ENCODE measurements at places on chromosomes 6 and 20. TPM values are rescaled to one million over a fixed set of nuclear protein-coding genes. Genes with fewer than 3 reads are reported as not detected.

Gene ANKEF1
- 8.6 TPM for total RNA-seq

Gene FAM83B
- 44.0 TPM for total RNA-seq

Gene AHI1
- total RNA-seq = 6.1 TPM

Gene PPP1R3G
- total RNA-seq = 0.04 TPM

Gene TAGAP
- not detected for total RNA-seq

Gene RNF144B
- total RNA-seq = 16.9 TPM

Gene LAMA4
- 1.8 TPM for total RNA-seq

Gene GSTA5
- not detected for total RNA-seq

Gene GSTA3
- not detected for total RNA-seq

Gene SLC12A5
- 0.76 TPM for total RNA-seq

Gene CALHM6
- 2.5 TPM for total RNA-seq

Gene LGSN
- total RNA-seq = not detected

Gene TREM2
- 5.7 TPM for total RNA-seq

Gene OXT
- total RNA-seq = not detected

Gene SLC22A2
- not detected for total RNA-seq

Gene BLCAP
- 79.7 TPM for total RNA-seq

Gene CUTA
- total RNA-seq = 221 TPM

Gene KCNS1
- total RNA-seq = 0.91 TPM

Data from hair follicular keratinocyte (primary cell).